Colonic mucosa (tissue), 4 donors: ENCODE measurements at places on chromosomes 2 and 18. TPM values are rescaled to one million over a fixed set of nuclear protein-coding genes. Genes with fewer than 3 reads are reported as not detected.

The INPP5D gene
- total RNA-seq: 7.1 TPM

DNA sequence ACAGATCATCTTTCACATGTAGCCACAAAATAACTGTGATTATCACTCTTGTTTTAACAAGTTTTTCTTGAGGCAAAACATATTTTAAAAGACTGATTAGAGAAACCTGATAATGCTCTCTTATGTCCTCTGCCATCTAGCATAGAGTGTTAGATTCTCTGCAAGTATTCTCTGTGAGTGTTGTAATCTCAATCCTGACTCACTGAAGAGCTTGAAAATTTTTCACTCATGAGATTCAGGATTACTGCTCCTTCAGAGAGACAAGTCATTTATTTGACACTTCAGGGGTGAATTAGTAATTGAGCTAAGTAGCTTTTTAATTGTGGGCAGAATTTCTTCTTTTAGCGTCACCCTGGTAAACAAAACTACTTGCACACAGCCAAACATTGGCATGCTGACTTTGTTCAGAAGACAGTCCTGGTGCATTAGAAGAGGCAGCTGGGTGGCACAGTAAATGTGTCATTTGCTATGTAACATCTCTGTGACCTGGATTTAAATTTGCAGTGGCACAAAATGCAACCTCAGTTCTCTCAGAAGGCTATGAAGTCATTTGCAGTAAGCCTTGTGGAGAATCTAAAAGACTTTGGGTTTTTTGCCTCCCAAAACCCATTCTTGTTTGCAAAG lies 172.9 kb downstream of the LRP1B start:
- H3K4me1 ChIP-seq: no peaks in the 10 kb centered on the region
- H3K36me3 ChIP-seq: no peaks in the 10 kb centered on the region
- no peak overlapping the region for H3K4me3 ChIP-seq
- no peak for DNase-seq
- no peak overlapping the region for H3K27ac ChIP-seq
- H3K27me3 ChIP-seq: no peaks in the 10 kb centered on the region

GRCh38 chr2:128446874-128447537 lies 128.3 kb upstream of the HS6ST1 start:
- no peak overlapping the region for H3K4me3 ChIP-seq
- H3K27me3 ChIP-seq: no peaks in the 10 kb centered on the region
- no peaks in the 10 kb centered on the region for H3K36me3 ChIP-seq
- peaks cover 4% of the 10 kb centered on the region for H3K4me1 ChIP-seq
- DNase-seq: peak; percentile 13

DNA sequence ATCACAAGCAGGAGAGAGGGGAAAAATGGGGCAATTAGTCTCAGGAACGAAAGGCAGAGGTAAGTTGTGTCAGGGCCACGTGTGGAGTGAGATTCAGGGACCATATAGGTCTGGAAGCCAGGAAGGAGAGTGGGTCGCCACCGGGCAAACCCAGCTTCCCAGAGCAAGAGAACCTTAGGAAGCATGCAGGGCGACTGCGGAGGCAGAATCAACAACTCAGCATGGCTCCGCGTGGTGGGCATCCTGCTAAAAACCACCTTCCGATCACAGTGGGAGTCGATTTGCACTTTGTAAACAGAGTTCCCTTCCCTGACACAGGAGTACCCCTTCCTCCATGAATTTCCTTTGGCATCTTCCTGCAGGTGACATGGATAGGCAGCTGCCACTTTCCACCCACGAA lies 114.6 kb downstream of the TTC32 start:
- H3K4me3 ChIP-seq: no peak overlapping the region
- H3K36me3 ChIP-seq: no peaks in the 10 kb centered on the region
- H3K27ac ChIP-seq: no peak overlapping the region
- DNase-seq: no peak
- no peaks in the 10 kb centered on the region for H3K4me1 ChIP-seq
- H3K27me3 ChIP-seq: no peaks in the 10 kb centered on the region

DNA sequence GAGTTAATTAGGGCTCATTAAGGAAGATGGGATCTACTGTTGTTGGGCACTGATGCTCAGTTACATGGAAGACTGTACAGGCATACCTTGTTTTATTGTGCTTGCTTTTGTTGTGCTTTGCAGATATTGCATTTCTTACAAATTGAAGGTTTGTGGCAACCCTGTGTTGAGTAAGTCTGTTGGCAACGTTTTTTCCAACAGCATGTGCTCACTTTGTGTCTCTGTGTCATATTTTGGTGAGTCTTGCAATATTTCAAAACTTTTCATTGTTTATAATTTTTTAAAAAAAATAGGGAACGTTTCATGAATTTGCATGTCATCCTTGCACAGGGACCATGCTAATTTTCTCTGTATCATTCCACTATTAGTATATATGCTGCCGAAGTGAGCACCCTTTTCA lies 15.6 kb downstream of the PHLPP1 start:
- H3K27me3 ChIP-seq: no peaks in the 10 kb centered on the region
- H3K4me1 ChIP-seq: no peaks in the 10 kb centered on the region
- H3K4me3 ChIP-seq: no peak overlapping the region
- no peak for DNase-seq

GRCh38 chr2:37633234-37633633 lies 38.2 kb downstream of the CDC42EP3 start:
- DNase-seq: no peak
- H3K4me1 ChIP-seq: no peaks in the 10 kb centered on the region
- H3K4me3 ChIP-seq: no peak overlapping the region
- no peaks in the 10 kb centered on the region for H3K36me3 ChIP-seq

DNA sequence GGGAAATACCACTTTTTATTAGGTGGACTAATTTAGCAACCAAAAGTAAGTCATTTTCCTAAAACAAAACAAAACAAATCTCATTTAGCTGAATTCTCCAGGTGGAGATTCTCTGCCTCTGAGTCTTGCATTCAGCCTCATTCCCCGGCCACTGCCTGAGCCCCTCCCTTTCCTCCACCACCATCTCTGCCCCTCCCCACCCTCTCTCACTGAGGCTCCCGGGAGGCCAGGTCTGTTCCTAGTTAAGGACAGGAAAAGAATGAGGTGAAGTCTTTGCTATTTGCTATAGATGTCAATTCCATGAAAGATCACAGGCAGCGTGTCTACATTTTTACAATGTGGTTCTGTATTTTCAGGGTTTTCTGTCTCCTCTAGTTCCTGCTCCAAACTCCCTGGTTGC lies 83.0 kb upstream of the SOX11 start:
- no peaks in the 10 kb centered on the region for H3K36me3 ChIP-seq
- H3K27me3 ChIP-seq: no peaks in the 10 kb centered on the region
- H3K4me3 ChIP-seq: no peak overlapping the region
- no peak for DNase-seq
- H3K27ac ChIP-seq: no peak overlapping the region
- no peaks in the 10 kb centered on the region for H3K4me1 ChIP-seq
